ENCODE measurements at places on chromosomes 12 and 14.

- no peak for DNase-seq
These were observed 669.2 kb downstream of the DIO2 start for GRCh38 chr14:79542121-79542520.

- DNase-seq = no peak
These were observed 49.9 kb downstream of the LRP6 start for GRCh38 chr12:12217018-12217359.

DNA sequence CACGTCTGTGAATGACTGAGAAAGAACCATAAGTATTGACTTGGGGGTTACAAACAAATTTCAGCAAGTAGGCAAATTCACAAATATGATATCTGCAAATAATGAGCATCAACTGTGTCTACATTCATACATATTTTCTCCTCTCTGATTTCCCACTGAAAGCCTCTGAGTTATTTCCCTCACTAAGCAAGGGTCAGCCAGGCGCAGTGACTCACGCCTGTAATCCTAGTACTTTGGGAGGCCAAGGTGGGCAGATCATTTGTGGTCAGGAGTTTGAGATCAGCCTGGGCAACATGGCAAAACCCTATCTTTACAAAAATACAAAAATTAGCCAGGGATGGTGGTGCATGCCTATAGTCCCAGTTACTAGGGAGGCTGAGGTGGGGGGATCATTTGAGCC lies 80.8 kb downstream of the SLC25A21 start:
- no peak for DNase-seq

DNA sequence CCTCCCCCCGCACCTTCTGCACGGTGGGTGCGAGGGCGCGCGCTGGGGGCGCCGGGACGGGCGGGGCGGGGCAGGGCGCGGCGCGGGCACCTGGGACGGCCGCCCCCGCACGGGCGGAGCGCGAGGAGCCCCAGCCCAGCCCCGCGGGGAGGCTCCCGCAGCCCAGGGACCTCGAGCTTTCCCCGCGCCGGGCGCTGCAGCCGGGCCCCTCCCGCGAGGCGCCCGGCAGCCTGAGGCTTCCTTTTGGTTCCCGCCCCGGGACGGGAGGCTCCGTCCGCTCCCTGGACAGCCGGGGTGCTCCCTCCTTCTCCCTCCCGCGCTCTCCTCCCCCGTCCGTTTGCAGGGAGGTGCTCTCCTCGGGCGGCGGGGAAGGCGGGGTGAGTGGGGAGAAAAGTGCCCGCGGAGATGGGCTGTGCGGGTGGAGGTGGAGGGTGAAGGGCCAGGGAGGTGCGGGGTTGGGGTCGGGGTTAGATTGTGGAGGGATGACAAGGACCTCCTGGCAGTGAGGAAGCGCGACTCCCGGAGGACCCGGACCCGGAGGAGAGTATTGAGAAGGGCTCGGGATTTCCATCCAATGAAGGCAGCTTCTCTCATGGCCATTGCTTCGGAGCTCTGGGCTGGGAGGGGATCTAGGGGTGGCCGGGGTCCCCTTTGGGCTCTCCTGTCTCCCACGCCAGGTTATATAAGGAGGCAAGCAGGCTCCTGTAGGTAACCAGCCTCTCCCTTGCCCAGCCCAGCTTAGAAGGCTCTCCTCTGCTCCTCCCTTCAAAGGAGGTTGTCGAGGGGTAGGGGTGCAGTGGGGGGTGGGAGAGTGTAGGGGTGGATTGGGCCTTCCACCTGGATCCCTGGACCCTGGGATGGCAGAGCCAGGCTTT lies 645 bp downstream of the JDP2 start:
- DNase-seq = peak; percentile 45

DNA sequence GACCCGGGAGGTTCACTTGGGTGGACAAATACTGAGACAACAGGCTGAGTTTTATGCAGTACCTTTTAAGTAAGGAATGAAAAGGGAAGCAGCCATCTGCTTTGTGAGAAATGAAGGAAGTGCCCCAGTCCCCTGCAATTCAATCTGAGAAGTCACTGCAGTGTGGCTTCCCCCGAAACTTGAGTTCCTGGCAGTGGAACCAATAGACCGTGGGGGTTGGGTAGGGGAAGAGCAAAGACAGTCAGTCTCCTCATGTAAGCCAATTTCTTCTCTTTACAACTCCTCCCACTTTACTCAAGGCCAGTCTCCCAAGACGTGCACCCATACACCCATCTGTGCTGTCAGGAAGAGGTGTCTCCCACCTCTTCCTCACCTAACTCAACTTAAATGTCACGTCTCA lies 206.5 kb downstream of the BCAT1 start:
- DNase-seq = peak; percentile 58

- no peak for DNase-seq
These were observed 342.6 kb upstream of the NAV3 start for GRCh38 chr12:77488041-77488620.

DNA sequence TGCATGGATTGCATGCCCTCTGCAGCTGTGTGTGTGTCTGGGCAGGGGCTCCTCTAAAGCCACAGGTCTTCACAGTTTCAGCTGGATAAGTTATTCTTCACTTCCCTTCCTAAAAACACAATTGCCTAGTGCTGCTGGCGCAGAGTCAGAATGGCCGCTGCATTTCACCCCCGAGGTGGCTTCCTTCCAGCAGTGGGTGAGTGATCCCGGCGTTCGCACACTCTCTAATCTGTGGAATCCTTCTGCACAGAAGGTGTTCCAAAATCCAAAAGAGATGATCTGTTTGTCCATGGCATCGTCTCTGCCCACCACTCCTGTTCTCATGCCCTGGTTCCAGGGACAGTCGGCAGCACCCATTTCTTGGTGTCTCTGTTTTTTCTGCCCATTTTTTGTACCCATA lies 340.7 kb downstream of the DPF3 start:
- DNase-seq = no peak

DNA sequence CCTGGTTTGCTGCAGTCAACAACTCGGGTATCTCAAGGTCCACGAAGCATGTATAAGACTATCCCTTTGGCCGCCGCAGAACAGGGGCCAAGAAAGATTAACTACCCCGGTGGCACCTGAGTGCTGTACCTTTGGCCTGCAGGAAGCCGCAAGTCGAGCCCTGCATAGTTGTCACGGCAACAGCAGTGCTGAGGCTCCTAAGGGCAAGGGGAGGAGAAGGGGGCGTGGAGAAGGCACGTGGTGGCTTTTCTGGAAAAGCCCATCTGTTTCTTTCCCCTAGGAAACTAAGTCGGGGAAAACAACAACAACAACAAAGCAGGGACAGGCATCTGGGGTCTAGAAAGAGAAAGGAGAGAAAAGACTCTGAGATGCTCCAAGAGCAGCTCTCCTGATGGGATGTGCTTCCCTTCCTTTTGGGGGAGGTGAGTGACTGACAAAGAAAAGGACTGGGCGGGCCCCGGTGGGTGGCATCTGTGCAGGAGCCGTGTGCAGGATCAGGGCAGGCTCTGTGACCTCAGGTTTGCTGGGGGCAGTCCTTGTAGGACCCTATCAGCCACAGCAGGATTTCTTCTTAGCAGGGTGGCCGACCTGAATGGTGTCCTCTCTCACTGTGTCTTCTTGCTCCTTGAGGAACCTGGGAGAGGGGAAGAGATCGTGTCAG lies 123.9 kb downstream of the PRMT8 start:
- no peak for DNase-seq

DNA sequence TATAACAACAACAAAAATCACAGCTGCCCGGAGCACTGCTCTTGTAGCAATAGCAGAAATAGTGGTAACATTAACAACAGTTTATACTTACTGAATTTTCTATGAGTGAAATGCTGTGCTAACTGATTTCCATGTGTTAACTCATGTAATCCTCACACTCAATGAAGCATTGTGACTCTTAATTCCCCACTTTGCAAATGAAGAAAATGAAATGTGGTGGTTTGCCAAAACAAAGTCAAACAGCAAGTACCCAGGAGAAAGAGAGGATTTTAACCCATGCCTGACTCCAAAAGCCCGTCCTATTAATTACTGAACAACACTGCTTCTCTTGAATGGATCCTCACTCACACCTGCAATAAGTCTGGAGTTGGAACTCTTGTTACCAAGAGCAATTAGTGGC lies 123.5 kb downstream of the MED13L start:
- no peak for DNase-seq

DNA sequence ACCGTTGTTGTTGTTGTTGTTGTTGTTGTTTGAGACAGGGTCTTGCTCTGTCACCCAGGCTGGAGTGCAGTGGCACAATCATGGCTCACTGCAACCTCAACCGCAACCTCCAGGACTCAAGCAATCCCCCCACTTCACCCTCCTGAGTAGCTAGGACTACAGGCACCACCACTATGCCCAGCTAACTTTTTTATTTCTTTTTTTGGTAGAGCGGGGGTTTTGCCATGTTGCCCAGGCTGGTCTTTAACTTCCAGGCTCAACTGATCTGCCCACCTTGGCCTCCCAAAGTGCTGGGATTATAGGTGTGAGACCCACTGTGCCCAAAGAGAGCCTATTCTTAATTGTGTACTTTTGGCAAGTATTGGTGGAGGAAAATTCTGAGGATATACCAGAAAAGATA lies 25.7 kb downstream of the MOK start:
- no peak for DNase-seq

GRCh38 chr12:24177889-24178288 lies 228.4 kb upstream of the SOX5 start:
- DNase-seq = no peak

DNA sequence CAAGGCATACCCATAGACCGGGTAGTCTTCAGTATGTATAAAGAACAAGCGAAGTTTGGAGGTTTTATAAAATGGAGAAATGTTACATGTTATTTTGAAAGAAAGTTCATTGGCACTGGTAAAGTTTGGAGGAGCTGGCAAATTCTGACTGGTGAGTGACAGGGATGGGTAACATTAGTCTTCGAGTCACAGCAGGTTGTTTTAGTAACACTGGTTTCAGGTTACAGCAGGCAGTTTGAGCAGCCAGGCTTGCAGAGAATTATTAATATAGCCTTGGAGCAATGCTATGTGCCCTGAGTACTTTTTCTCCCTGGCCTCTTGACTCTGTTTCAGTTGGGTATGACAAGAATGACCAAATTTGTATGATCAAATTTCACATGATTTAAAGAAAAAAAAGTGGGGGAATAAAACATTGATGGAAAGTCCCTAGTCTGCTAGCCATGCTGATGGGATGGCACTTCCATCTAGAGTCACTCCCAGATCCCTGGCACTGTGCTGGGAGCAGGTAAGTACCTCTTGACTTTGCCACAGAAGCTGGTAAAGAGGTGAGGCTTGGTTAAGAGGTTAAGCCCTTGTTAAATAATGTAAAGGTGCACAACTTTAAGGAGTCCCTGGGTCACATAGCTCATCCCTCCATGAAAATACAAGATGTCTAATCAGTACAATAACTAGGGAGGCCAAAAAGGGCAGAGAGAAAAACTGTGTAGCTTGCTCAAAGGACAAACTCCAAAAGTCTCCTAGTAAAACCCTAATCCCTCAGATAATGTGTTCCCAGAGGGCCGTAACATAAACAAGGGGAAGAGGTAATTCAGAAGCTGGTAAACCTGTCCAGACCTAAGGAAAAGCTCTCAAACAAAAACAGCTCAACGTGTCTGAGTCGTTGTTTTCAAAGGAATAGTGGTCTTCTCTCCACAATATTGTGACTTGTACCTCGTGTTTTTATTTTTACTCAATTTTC lies 12.7 kb upstream of the SVOP start:
- DNase-seq = no peak

- DNase-seq = no peak
These were observed 27.5 kb downstream of the TCHP start for GRCh38 chr12:109927622-109928021.

DNA sequence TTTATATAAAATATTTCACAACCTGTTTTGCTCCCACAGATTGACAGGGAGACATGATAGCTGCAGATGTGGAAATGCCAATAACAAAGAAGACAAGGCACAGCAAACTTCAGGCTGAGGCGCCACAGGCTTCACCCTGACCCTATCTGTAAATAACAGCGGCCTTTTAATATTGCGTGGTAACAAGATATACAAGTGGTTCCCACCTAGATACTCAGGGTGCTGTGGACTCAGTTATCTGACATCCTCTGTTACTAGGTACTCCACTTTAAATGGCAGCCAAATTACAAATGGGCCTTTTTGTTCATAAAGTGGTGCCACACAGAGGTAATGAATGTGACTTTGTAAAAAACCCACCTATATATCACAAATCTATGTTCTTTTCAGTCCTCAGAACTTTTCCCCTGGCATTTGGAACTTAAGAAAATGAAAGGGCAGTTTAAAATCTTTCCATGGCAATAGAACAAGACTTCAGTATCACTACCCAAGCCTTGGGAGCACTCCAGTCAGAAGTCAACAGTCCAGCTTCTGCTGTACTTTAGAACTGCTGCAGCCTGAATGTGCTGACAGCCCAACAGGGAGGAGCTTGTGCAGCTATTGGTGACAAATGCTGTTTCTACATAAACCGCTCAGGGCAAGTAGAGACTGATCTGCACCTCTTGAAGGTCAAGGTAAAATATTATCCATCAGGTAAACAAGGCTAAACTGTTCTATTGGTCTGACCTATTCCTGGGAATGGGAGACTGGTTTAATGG lies 86.2 kb upstream of the DCD start:
- DNase-seq = no peak

- no peak for DNase-seq
These were observed 108.6 kb downstream of the BCL11B start for GRCh38 chr14:99163446-99163845.

DNA sequence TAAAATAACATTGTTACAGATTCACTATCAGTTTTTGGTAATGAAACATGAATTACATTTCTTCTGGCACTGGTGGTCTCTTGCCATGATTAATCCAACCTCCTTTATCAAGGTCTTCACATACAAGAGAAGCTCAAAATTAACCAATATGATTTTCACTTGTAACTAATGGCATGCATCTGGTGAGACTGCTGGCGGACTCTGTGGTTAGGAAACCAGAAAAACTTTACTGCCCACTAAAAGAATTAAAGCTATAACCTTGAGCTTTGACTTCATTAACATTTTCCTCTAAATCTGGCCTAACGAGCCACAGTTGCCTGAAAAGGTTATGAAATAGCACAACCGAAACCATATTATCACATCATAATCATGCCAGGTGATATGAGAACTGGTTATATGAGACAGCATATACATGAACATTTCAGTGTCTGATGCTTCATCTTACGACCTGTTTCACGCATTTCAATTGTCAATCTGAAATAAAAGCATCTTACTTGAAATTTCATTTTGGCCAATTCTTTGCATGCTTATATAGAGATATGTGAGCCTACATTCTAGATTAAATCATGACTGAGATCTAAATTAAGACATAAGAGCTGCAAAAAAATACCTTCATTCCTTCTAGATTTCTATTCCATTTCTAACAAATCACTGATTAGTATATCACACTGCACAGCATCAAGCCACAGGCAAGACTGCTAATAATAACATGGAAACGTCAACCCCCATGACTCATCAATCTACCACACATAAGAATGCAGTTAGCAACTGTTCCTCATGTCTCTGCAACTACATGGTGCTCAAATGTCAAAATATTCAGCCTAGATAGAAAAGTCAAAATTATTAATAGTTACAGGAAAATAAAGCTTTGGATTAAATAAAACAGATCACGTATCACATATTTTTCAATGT lies 89.3 kb downstream of the OSBPL8 start:
- peak; percentile 71 for DNase-seq

All from putamen (tissue), 1 donor.